COR-L47 (cell line): ENCODE measurements at places on chromosomes 11 and 22.

GRCh38 chr11:92141159-92141558 is 83.5 kb upstream of the FAT3 start:
- DNase-seq: no peak

- DNase-seq: no peak
Observed at GRCh38 chr11:77467233-77467632, 6.7 kb downstream of the PAK1 start.

DNA sequence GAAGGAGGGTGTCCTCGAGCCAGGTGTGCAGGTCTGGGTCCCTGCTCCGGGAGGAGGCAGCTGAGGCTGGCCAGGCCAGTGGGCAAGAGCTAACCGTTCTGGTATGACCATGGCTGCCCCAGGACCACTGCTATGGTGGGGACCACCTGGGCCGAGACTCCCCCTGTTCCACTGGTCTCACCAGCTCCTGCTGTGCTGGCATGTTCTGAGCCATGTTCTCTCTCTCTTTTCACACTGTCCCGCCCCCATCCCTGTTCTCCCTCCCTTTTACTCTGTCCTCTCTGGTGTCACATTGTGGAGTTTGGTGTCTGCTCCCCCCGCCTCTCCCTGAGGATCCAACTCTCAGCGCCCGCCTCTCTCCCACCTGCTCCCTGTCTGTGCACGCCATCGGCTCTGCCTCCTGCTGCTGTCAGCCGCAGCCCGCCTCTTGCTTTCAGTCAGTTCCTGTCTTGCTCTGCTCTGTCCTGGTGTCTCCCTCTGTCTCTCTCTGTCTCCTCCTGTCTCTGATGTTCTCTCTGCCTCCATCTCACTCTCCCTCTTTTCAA is 66.4 kb downstream of the LRRC32 start:
- DNase-seq: no peak

GRCh38 chr22:19673660-19674059 is 40.6 kb upstream of the SEPTIN5 start:
- no peak for DNase-seq

GRCh38 chr22:36649066-36649465 is 54.5 kb downstream of the CACNG2 start:
- no peak for DNase-seq

DNA sequence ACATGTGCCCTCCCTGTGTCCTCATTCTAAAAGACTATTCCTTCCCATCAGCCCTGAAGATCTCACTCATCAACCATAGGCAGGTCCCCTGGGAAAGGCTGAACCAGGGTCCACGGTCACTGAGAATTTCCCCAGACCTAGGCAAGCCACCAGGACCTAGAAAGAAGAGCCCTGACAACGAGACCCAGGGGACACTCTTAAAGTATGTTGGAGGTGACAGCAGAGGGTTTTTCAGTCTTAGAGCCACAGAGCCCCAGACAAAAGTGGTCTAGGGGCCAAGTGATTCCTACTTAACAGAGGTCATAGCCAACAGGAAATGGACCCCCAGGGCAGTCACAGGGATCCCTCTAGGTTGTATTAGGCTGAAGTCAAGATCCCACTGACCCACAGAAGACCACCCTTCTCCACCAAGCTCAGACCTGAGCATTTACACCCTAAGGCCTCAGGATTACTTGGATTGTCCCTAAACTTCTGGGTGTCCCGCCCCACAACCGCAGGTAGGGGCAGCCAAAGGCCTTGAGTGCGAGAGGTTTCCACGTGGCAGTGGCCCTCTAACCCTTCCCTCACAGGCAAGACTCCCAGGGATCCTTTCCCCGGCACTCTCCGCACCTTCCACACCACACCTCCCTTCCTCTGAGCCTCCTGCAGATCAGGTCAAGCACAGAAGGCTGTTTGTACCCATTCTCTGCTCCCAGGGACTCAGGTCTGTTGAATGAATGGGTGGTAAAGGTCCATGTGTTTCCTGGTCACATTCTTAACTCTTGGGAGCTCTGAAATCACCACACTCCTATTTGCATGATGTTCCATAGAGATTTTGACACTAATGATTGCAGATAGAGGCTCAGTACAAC is 12.3 kb downstream of the POU2AF1 start:
- DNase-seq: no peak
